Posterior cingulate gyrus (tissue), 11 donors: ENCODE measurements at places on chromosomes 1 and 21.
A peak's percentile ranks its signal among the peaks of the same experiment; 100 is the strongest.

DNA sequence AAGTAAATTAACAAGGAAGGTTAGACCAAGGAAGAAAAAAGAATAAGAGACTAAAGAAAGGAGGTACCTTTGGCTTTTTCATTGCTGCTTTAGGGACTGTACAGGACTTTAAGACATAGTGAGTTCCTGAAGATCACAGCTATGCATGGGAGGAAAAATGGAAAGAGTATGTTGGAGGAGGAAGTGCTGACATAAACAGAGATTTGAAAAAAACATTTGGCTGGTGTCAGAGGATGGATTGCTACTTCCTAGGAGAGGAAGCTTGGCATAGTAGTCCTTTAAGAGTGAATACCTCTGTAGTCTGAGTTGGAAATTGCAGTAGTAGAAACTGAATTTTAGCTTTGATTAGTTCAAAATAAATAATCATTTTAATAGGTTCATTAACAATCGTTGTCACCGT is 398.4 kb downstream of the RYR2 start:
- no peak for DNase-seq

DNA sequence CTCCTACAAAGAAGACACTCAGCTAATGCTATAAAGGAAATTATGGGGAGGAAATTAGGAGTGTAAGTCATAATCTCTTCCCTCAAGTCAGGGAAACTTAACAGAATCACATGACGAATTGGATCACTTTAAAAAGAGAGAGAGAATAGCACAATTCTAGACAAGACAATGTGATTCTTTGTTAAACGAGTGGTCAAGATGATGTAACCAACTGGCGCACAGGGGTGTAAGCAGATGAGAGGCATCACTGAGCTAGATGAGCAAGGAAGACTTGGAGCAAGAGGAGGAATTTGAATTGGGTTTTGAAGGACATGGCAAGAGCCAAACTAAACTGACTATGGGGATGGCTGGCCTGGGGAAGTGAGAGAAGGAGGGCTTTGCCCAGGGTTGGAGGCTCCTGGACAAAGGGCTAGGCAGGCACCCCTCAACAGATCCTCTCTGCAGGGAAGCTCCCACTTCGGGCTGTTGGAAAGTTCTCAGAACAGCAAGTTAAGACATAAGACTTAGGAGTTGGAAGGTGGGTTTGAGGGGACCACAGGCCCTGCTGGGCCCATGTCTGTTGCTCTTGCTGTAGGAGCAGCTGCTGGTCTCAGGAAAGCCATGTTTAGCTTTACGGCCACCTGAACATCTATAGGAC is 123.9 kb upstream of the GRIK3 start:
- DNase-seq = no peak

DNA sequence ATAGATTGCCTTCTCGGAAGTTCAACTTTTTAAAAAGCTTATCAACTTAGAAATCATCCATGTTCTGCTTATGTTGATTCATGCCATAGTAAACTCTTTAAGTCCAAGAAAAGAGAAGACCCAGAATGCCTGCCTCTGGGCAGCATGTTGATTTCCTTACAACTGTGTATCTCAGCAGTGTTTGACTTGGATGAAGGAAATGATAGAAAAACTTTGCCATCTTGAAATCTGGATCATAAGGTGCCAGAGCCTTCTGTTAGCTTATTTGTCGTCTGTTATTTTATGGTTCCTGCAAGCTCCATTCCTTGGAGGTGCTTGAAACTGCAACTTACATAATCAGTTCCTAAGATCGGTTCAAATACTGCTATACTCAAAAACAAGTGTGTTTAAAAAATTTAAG is 124.5 kb downstream of the ATP5PO start:
- DNase-seq = no peak

DNA sequence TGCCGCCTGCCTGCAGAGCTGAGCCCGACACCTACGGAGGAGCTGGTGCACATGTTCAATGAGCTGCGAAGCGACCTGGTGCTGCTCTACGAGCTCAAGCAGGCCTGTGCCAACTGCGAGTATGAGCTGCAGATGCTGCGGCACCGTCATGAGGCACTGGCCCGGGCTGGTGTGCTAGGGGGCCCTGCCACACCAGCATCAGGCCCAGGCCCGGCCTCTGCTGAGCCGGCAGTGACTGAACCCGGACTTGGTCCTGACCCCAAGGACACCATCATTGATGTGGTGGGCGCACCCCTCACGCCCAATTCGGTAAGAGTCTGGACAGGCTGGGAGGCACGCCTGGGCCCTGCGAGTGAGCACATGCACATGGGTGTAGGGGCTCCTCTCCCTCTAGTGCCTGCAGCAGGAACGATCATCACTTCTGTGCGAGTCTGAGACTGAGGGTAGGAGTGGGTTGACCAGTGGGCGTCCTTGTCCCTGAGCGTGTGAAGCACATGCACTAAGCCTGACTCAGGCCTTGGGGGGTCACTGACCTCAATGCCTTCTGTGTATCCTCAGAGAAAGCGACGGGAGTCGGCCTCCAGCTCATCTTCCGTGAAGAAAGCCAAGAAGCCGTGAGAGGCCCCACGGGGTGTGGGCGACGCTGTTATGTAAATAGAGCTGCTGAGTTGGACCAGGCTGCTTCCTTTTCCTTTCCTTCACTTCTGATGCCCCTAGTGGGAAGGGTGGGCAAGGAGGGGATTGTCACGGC is 6.9 kb downstream of the DMAP1 start:
- no peak for DNase-seq

DNA sequence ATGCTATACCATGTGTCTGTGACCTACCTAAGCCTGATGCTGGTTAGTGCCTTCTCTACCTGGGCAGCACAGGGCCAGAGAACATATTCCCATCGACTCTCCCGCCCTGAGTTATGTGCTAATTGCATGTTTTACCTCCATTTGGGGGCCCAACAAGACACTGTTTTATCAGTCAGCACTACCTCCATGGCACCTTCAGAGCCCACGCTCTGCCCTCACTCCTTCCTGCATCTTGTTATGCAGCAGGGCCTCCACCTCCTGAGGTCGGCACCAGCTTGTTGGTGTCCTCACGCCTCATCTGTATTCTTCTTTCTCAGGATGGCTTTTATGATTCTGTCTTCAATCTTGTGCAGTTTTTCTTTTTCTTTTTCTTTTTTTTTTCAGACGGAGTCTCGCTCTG is 11.9 kb downstream of the WNT9A start:
- peak; percentile 11 for DNase-seq

DNA sequence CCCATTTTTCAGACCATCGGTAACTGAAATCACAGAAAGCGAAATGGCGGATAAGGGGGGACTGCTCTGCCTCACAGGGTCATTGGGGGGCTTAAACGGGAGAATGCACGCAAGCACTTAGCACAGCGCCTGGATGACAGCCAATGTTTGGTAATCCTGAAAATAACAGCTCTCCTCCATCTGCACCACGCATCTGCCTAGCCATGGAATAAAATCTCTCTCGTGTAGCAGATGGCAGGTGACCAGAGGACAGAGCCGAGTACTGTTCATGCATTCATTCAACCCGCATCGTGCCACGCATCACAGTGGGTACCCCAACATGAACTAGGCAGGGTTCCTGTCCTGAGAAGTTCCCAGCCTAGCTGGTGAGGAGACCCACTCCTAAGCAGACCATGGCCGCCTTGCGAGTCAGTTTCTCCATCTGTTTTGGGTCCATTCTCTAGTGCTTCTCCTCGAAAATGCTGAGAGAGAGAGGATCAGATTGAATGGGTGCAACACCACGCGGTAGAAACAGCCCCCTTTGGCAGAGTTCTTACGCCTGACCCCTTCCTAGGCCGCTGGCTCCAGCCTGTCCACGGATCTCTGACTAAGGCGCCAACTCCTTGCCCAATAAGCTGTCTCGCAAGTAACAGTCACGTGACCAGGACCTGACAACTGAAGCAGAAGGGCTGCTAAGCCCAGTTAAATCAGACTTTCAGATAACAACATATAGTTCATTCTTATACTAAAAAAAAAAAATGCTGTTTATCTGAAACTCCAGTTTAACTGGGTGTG is 7.3 kb downstream of the SLC1A7 start:
- DNase-seq = no peak

DNA sequence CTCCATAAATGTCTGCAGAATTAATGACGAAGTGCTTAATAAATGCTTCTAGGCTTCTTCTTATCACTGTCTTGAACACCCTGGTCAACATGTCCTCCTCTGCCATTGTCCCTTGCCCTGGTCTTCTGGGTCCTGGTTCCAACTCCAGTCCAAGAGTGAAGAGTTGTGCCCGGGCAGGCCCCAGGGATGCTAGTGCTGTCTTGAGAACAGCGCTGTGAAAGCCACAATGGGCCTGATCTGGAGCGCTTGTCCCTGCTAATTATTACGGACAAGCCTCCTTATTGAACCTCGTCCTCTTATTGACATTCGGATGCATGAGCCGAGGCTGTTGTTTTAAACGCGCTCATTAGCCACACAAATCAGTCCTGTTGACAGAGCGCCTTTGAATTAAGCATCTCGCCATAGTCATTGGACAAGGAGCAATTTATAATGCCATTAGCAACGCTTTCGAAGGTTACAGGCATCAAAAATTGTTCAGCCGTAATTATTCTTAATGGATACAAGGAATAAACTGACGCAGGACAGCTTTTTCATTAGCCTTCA is 211.6 kb upstream of the POU3F1 start:
- DNase-seq = no peak

GRCh38 chr1:6628971-6629479 is 4.4 kb downstream of the THAP3 start:
- no peak for DNase-seq

- no peak for DNase-seq
Observed at GRCh38 chr1:24206083-24206464, 19.0 kb upstream of the IFNLR1 start.

- DNase-seq = no peak
Observed at GRCh38 chr1:168285521-168285790, 4.8 kb downstream of the TBX19 start.

DNA sequence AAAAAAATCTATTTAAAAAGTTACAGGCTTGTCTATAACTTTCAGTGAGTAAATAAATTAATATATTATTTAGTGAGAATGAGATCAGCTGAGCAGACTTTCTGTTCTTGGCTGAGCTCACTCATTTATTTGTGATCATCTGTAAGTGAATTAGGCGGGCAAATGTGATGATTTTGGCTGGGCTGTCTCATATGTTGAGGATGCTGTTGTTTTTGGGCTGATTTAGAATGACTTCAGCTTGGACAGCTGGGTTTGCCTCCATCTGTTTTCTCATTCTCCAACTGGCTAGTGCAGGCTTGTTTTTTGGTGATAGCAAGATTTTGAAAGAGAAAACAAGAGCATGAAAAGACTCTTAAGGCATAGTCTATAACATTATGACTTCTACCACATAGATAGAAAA is 475.8 kb upstream of the OLFM3 start:
- DNase-seq = no peak

GRCh38 chr1:168146626-168147025 is 9.9 kb upstream of the GPR161 start:
- DNase-seq = no peak

- DNase-seq = no peak
Observed at GRCh38 chr1:92323473-92324453, 24.9 kb downstream of the RPAP2 start.

- no peak for DNase-seq
Observed at GRCh38 chr1:48187969-48188563, 34.5 kb upstream of the SLC5A9 start.

DNA sequence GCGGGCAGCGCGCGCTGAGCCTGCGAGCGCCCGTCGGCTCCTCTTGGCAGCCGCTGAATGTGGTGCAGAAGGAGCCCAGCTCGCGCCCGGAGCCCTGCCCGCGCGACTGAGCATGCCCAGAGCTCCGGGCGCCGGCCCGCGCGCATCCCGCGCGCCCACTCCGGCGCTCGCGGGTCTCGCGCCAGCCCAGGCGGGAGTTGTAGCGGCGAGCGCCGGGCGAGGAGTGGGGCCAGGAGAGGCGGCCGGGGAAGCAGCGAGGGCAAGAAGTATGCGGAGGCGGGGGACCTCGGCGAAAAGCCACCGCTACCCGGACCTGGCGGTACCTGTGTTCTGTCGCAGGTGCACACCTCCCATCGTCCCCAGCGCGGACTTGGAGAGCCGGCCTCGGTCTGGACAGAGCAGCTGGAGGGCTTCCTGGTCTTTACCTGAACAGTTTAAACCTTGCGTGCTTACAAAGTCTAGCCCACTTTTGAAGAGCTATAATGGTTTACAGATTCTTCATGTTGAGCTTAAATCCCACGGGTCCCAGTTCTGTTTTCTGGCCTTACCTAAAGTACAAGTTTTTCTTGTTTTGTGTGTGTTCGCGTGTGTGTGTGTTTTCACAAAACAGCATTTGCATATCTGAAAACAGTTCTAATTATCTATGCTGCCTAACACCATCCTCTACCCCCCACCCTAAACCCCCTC is at the start of gene DDAH1:
DDAH1 (minus strand) TSS at position 61 of the 687 bp plus-strand sequence. CDS start 114 bp downstream, outside the sequence.
- DNase-seq = peak; percentile 85

GRCh38 chr1:59176471-59176870 is 120.4 kb upstream of the FGGY start:
- DNase-seq = no peak

DNA sequence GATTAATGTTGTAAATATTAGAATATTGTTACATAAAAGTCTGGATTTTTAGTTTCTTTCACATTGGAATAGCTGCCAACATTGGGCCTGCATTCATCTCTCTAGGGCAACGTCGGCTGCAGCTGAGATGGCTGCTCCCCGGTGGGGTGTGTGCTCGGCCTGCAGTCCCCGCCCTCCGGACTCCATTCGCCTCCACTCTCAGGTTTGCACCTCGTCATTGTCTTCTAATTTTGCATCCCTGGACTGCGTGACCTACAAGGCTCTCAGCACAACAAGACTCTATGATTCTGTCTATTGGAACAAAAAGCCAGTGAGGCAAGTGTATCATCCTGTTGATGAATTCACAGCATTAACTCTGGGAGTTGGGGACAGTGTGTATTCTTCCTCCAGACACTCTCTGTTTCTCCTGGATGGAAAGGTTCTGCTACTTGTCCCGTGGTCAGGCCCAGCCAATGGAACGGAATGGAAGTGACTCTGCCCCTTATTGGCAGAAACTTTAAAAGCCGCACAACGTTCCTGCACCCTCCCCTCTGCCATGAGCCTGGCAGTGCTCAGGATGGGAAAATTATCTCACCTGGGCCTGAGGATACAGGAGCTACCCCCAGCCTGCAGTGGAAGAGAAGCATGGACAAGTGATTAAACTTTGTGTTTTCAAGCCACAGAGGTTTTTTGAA is 105.0 kb upstream of the SAMD11 start:
- no peak for DNase-seq

- no peak for DNase-seq
Observed at GRCh38 chr1:41533016-41533730, 48.7 kb upstream of the EDN2 start.

- DNase-seq = peak; percentile 1
Observed at GRCh38 chr1:201229771-201230635, 39.4 kb downstream of the IGFN1 start.

DNA sequence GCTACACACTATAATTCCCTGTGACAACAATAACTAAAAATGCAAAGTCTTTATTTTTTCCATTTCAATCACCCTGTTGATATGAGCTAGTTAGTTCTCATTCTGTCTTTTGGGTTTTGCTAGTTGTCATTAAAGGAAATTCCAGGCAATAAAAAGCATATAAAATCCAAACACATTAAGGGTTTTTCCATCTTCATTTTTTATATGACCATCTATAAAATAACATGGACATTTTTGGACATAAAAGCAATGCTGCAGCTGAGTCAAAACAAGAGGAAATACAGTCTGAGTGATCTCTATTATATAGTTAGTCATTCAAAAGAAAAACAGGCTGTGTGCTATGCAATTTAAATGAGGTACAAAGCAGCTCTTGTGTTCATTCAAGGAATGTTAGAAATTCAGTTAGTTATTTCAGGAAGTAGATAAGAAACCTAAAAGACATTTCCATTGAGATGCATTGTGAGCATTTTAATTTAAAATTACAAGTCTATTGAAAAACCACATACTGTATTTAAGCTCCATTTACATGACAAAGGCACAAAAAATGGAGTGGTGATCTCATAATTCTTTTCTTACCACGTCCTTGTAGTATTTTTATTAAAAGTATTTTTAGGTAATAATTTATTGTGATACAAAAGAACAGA is 67.3 kb upstream of the BCL10 start:
- DNase-seq = no peak
